AG10803 (cell line): ENCODE measurements at places on chromosomes 5 and 9.

GRCh38 chr5:119397518-119398380, 41.9 kb downstream of the TNFAIP8 start:
- peak; percentile 84 for DNase-seq

DNA sequence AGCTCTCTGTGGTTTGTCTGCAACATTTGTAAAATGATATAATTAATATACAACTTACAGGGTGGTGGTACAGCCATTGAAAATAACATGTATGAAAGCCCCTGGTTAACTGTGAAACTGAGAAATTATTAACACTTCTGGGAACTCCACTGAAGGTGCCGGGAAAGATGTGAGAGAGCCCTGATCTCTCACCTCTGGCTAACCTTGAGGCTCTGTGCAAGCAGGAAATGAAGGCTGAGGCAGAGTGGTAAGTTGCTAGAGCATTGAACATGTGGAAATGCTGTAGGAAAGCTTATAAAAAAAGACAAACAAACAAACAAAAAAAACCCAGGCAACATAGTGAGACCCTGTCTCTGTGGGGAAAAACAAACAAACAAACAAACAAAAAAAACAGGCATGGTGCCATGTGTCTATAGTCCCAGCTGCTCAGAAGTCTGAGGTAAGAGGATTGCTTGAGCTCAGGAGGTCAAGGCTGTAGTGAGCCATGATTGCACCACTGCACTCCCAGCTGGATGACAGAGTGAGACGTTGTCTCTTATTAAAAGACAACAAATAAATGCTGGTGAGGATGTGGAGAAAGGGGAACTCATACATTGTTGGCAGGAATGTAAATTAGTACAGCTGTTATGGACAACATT, 7.5 kb downstream of the CATSPER3 start:
- peak; percentile 6 for DNase-seq

DNA sequence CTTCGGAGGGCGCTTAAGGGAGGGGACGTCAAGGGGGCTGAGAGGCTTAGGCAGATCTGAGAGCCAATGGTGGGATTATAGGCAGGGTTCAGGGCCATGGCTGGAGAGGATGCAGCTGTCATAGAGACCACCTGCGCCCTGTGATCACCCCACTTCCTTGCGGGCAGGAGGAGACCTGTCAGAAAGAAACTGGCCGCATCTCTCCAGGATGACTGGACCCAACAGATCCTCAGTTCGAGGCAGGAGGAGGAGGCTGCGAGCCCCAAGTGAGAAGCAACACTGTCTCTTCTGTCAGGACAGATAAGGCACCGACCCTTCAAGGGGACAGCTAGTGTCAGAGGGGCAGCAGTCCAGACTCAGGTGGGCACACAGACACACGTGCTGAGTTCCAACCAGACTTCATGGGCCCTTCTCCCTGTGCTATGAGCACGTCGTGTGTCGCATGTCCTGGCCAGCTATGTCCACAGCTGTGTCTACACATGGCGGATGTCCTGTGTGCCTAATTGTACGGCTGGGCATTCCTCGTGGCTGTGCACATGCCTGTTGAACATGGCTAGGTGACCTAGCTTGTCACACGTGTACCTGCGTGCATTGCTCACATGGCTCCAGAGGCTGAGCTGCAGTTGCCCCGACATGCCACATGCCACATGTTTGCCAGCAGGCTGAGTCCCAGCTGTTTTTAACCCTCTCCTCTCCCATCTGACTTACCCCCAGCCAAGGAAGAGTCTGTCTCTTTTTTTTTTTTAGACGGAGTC, 583 bp upstream of the AQP3 start:
- no peak for DNase-seq

DNA sequence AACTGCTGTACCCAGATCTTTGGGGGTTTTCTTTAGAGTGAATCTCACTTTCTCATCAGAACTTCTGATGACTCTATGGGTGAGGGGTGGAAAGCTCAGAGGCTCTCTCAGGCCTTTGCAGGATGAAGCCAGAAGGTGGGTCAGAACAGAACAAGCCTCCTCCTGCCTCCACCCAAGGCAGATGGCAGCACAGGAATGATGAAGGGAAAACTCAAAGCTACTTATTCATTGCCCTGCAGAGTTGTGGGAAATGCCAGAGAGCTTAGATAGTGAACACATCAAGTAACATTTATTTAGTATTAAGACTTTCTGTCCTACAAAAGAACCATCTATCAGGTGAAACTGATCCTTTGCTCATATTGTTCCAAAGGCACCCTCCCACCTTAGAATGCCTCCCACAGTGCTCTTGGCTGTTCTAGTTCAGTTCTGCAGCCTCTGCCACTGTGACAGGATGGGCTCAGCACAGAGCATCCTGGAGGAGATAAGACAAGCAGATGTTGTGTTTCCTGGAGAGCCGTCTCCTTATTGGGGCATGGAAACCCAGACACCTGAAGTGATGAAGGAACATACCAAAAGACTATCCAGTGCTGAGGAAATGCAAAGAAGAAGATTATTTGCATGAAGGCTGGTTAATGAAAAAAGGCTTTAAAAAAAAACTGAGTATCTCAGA, 146.6 kb downstream of the ADAMTS12 start:
- DNase-seq = peak; percentile 13

DNA sequence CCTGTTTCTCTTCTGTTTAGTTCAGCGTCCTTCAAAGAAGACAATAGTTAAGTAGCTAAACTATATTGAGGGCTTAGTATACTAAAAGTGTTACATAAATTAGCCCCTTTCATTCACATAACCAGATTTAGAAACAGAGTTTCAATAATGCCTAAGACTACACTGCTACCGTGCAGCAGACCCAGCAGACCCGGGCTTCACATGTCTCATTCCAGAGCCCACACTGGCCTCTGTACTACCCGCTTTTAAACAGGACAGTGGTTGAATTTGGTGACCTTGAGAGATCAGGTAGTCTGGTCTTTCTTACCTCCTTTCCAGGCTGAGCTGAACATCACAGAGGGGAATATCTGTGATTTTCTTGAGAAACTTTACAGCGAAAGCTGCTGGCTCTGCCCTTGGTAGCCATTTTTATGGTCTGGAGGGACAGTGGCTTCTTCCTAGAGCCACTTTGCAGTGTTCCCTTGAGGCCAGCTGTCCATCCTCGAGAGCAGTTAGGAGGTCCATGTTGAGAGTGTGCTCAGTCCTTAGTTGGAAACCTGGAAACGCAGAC, 56.5 kb downstream of the SLC22A5 start:
- DNase-seq = no peak

DNA sequence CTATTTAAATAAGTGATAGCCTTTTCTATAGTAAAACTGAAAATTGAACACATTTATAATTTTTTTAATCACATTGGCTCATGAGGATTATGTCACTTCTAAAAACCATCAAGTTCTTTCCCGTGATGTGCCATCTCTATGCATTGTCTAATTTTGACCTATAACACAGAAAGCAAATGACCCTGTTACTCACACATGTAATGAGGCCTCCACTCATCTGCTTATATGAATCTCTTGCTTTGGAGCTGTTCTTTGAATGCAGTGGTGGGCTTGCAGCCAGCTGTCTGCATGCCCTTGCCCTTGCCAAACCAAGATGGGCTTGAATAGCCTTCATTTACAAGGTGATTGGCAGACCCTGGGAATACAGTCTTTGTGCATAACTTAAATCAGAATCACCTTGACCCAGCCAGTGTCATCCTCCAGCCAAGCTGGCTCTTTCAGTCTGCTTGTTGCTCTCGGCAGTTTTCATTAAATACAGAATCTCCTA, 163.2 kb downstream of the TRIO start:
- no peak for DNase-seq

- DNase-seq = no peak
These were observed 95.1 kb downstream of the TRIO start for GRCh38 chr5:14238272-14238671.
